Dermis lymphatic vessel endothelial cell (primary cell): ENCODE measurements at places on chromosomes 4 and X. TPM values are rescaled to one million over a fixed set of nuclear protein-coding genes. Genes with fewer than 3 reads are reported as not detected.

C4orf50 gene
- total RNA-seq: under 0.01 TPM in 2 replicates

CXorf49 gene
- not detected in 2 replicates for total RNA-seq

C4orf33 gene
- total RNA-seq: 3.0 and 3.4 TPM in 2 replicates

ARSH gene
- not detected in 2 replicates for total RNA-seq

MPC1L gene
- not detected in 2 replicates for total RNA-seq

MID2 gene
- 32.5 and 53.3 TPM in 2 replicates for total RNA-seq

ARX gene
- not detected in 2 replicates for total RNA-seq

FAT1 gene
- total RNA-seq: 1.6 and 10.8 TPM in 2 replicates

UGT2B10 gene
- total RNA-seq: not detected in 2 replicates

ATP1B4 gene
- total RNA-seq: not detected in 2 replicates

ASB5 gene
- under 0.01 TPM in 1 of 2 replicates, not detected in the other for total RNA-seq

CMC4 gene
- 9.4 and 10.7 TPM in 2 replicates for total RNA-seq

PTTG2 gene
- total RNA-seq: not detected in 2 replicates

PLP1 gene
- total RNA-seq: 1.4 and 3.3 TPM in 2 replicates

CFP gene
- total RNA-seq: 0.09 and 0.11 TPM in 2 replicates

TEX11 gene
- not detected in 2 replicates for total RNA-seq

SOWAHD gene
- not detected in 2 replicates for total RNA-seq

IL13RA2 gene
- total RNA-seq: 0.22 and 3.1 TPM in 2 replicates

ZIC3 gene
- total RNA-seq: not detected in 2 replicates

SLC7A11 gene
- total RNA-seq: 10.1 and 10.4 TPM in 2 replicates

AGTR2 gene
- total RNA-seq: not detected in 2 replicates

POU4F2 gene
- total RNA-seq: not detected in 2 replicates

SMS gene
- total RNA-seq: 156 and 170 TPM in 2 replicates

FHDC1 gene
- total RNA-seq: 0.33 and 0.43 TPM in 2 replicates

FUNDC2 gene
- 98.7 and 111 TPM in 2 replicates for total RNA-seq

RGN gene
- 0.33 and 0.34 TPM in 2 replicates for total RNA-seq

UNC5C gene
- total RNA-seq: not detected in 2 replicates

TGIF2LX gene
- not detected in 2 replicates for total RNA-seq

TMPRSS11A gene
- total RNA-seq: not detected in 2 replicates

WAS gene
- not detected in 2 replicates for total RNA-seq

CDS1 gene
- total RNA-seq: under 0.01 TPM in 2 replicates

UBE2D3 gene
- total RNA-seq: 293 and 347 TPM in 2 replicates

TCP11X2 gene
- total RNA-seq: not detected in 2 replicates

ADGRG4 gene
- not detected in 2 replicates for total RNA-seq

NKX6-1 gene
- not detected in 2 replicates for total RNA-seq

VCX3A gene
- not detected in 2 replicates for total RNA-seq

SPIN2A gene
- 0.17 and 0.22 TPM in 2 replicates for total RNA-seq

DDIT4L gene
- 2.2 and 2.8 TPM in 2 replicates for total RNA-seq

DCAF4L1 gene
- total RNA-seq: under 0.01 and 0.17 TPM in 2 replicates

SPP1 gene
- not detected in 2 replicates for total RNA-seq

SLC26A1 gene
- total RNA-seq: 0.09 and 0.22 TPM in 2 replicates

BST1 gene
- total RNA-seq: 16.5 and 77.7 TPM in 2 replicates

SLC6A14 gene
- not detected in 2 replicates for total RNA-seq

PITX2 gene
- total RNA-seq: 0.09 and 0.11 TPM in 2 replicates

SSX2 gene
- total RNA-seq: not detected in 2 replicates

STOX2 gene
- 16.7 and 27.3 TPM in 2 replicates for total RNA-seq

PRKG2 gene
- not detected in 2 replicates for total RNA-seq

SYTL5 gene
- total RNA-seq: under 0.01 TPM in 1 of 2 replicates, not detected in the other

PCDH11X gene
- not detected in 2 replicates for total RNA-seq

TRAM1L1 gene
- 0.22 and 1.0 TPM in 2 replicates for total RNA-seq
